ENCODE measurements at places on chromosomes 13 and 19. TPM values are rescaled to one million over a fixed set of nuclear protein-coding genes. Genes with fewer than 3 reads are reported as not detected.

DNA sequence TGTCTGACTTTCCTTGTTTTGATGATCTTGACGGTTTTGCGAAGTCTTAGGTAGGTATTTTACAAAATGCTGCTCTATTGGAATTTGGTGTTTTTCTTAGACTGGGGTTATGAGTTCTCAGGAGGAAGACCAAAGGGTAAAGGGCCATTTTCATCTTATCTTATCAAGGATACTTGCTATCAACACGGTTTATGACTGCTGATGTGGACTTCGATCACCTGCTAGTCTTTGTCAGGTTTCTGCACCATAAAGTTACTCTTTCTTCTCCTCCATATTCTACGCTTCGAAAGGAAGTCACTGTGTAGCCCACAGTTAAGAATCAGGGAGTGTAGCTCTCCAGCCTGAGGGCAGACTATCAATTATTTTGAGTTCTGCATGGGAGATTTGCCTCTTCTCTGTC is 7.4 kb upstream of the CEBPG start:
- H3K27me3 ChIP-seq, result no peaks in the 10 kb centered on the region
- no peak overlapping the region for H3K4me3 ChIP-seq
- no peaks in the 10 kb centered on the region for H3K4me1 ChIP-seq
- H3K36me3 ChIP-seq, result no peaks in the 10 kb centered on the region

DNA sequence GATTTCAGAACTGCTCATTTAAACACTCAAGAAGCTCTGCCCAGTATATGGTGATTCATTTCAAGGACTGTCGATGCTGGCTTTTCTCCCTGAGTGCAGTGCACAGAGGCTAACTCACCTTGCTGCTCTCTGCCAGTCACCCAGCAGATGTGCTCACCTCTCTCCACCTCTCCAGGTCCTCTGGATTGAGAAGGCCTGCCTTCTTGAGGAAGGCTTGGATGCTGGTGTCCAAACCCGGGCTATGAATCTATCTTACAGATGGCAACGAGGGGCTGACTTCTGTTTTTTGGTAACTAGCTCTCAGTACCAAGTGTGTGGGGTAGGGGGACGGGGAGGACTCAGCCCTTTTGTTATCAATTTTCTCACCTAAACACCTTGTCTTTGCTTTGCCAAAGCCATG is 47.6 kb downstream of the TEX29 start:
- no peak for DNase-seq
- no peaks in the 10 kb centered on the region for H3K27me3 ChIP-seq
- H3K27ac ChIP-seq, result no peak overlapping the region
- no peak overlapping the region for H3K4me3 ChIP-seq
- H3K36me3 ChIP-seq, result no peaks in the 10 kb centered on the region

DNA sequence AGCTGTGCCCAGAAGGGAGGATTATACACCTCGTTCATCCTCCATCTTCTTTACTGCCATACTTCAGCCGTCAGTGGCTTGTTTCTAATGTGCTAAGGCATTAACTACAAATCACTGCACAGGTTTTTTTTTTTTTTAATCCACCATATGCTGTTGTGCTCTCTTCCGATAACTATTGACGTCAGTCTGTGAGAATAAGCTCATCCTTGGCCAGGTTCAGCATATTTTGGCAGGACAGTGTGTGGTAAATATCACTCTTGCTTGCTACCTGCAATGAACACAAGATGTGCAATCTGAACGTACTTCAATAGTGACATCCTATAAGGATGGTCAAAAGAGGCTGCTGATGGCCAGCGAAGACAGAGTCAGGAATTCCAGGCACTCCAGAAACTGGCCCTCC is 2030.7 kb upstream of the PCDH20 start:
- no peak overlapping the region for H3K4me3 ChIP-seq
- H3K27me3 ChIP-seq, result no peaks in the 10 kb centered on the region
- no peaks in the 10 kb centered on the region for H3K36me3 ChIP-seq
- H3K27ac ChIP-seq, result no peak overlapping the region
- DNase-seq, result no peak

DNA sequence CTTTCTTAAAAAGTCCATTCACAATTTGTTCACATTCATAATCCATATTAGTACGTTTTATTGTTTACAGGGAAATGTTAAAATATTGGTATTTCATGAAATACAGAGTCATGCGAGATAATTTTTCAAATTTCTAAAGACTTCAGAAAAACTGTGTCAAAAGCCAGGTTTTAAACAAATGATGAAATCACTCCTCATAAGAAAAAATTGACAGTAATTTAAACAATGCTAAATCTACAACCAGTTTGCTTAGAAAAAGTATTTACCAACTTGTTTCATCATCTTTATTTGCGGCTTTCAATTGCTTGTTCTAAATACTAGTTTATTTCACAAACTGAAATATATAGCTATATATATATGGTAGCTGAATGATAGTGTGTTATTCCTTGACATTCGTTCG is 1.2 kb upstream of the NALCN start:
- H3K27ac ChIP-seq, result no peak overlapping the region
- no peak for DNase-seq
- no peaks in the 10 kb centered on the region for H3K36me3 ChIP-seq
- peaks cover 4% of the 10 kb centered on the region for H3K27me3 ChIP-seq

GRCh38 chr19:10245189-10245939 is 6.7 kb upstream of the MRPL4 start:
- DNase-seq, result no peak
- no peak overlapping the region for H3K27ac ChIP-seq
- no peaks in the 10 kb centered on the region for H3K36me3 ChIP-seq

Gene ACER1
- total RNA-seq, result not detected

GRCh38 chr13:52459668-52460067 is 4.4 kb downstream of the CKAP2 start:
- H3K36me3 ChIP-seq, result peaks cover 10% of the 10 kb centered on the region
- no peak overlapping the region for H3K4me3 ChIP-seq

Gene ODAD3
- 0.25 TPM for total RNA-seq

DNA sequence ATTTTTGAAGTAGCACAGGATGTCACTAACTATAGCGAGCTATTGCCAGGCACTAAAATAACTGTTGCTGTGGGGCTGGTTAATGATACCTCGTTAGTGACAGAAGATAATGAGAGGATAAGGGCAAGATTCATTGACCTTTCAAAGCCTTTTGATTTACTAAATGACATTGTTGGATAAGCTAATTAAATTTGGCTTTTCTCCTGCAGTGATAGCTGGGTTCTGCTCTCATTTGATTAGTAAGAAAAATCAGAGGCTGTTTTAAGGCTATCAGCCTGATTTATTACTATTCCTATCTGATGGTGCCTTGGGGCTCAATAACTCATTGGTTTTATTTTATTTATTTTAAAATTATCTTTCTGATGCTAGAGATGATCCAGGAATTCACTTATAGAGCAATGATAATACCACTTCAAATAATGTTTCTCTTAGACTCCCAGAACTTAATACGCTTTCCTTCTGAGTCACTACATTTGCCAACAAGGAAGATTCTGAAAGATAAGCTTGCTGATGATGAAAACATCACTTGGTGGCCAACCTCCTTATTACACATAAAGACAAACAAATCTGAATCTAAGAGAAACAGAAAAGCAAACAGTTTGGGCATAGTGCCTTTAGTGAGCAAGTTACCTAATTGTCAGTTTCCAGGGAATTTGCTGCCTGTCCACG is 501.3 kb upstream of the ARGLU1 start:
- H3K27me3 ChIP-seq, result no peaks in the 10 kb centered on the region
- H3K27ac ChIP-seq, result no peak overlapping the region
- H3K4me3 ChIP-seq, result no peak overlapping the region
- no peaks in the 10 kb centered on the region for H3K36me3 ChIP-seq
- DNase-seq, result no peak

GRCh38 chr13:99993660-99994637 is 12.4 kb downstream of the ZIC2 start:
- no peaks in the 10 kb centered on the region for H3K4me1 ChIP-seq
- H3K36me3 ChIP-seq, result no peaks in the 10 kb centered on the region
- H3K27me3 ChIP-seq, result peaks cover 45% of the 10 kb centered on the region
- no peak for DNase-seq

DNA sequence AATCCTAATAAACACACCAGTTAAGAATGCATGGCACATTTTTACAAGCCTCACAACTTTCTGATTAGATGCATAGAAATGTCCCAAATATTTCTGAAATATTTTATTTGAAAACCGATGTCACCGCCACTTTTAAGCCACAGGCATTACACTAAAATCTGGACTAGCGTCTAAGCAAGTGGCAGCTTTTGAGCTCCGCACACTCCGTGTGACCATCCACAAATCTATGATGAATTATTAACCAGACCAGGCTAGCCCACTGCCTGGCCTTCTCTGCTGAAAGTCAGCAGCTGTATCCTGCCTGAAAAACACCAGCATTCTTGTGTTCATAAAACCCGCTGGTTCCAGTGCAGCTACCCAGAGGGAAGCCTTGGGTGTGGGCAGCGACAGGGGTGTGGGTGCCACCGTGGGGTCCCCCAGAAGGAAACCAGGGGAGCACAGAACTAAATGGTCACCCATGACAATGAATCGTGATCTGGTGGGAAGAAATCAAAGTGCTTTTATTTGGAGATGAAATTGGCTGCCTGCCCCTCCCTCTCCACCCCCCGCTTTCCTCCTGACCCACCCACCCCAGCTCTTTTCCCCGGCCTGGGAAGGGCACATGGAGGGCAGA is 13.8 kb downstream of the RASA3 start:
- peak overlapping the region; percentile 57 for H3K27ac ChIP-seq
- no peak overlapping the region for H3K4me3 ChIP-seq
- DNase-seq, result no peak
- no peaks in the 10 kb centered on the region for H3K36me3 ChIP-seq

DNA sequence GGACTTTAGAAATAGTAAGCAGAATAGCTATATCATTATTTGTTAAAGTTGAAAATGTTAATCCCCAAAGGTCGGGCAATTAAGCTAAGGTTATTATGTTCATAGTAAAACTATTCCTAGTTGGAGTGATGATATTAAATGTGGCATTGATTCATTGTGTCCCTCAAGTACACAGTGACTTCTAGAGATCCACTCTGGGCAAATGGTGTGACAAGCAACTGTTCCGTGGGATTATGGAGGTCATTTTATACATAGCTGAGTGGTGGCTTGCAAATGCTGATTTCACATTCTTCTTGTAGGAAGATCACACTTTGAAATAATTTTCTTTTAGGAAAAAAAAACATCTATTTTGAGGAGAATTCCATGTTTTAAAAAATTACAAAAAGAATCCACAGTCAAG is 317.8 kb downstream of the ATP8A2 start:
- no peak overlapping the region for H3K4me3 ChIP-seq
- H3K4me1 ChIP-seq, result no peaks in the 10 kb centered on the region
- H3K36me3 ChIP-seq, result no peaks in the 10 kb centered on the region
- no peak for DNase-seq

- no peak overlapping the region for H3K27ac ChIP-seq
- no peaks in the 10 kb centered on the region for H3K36me3 ChIP-seq
- H3K27me3 ChIP-seq, result no peaks in the 10 kb centered on the region
- no peaks in the 10 kb centered on the region for H3K4me1 ChIP-seq
These were observed 99.0 kb downstream of the MYO16 start for GRCh38 chr13:108728370-108728769.

Gene B3GLCT
- 2.8 TPM for total RNA-seq

GRCh38 chr19:18317961-18318800 is 4.7 kb downstream of the LSM4 start:
- no peaks in the 10 kb centered on the region for H3K27me3 ChIP-seq
- peaks cover 3% of the 10 kb centered on the region for H3K4me1 ChIP-seq
- no peak overlapping the region for H3K4me3 ChIP-seq
- H3K36me3 ChIP-seq, result no peaks in the 10 kb centered on the region
- peak overlapping the region; percentile 68 for H3K27ac ChIP-seq
- no peak for DNase-seq

Gene KBTBD6
- total RNA-seq, result 4.7 TPM

Gene CACNA1A
- 0.11 TPM for total RNA-seq

DNA sequence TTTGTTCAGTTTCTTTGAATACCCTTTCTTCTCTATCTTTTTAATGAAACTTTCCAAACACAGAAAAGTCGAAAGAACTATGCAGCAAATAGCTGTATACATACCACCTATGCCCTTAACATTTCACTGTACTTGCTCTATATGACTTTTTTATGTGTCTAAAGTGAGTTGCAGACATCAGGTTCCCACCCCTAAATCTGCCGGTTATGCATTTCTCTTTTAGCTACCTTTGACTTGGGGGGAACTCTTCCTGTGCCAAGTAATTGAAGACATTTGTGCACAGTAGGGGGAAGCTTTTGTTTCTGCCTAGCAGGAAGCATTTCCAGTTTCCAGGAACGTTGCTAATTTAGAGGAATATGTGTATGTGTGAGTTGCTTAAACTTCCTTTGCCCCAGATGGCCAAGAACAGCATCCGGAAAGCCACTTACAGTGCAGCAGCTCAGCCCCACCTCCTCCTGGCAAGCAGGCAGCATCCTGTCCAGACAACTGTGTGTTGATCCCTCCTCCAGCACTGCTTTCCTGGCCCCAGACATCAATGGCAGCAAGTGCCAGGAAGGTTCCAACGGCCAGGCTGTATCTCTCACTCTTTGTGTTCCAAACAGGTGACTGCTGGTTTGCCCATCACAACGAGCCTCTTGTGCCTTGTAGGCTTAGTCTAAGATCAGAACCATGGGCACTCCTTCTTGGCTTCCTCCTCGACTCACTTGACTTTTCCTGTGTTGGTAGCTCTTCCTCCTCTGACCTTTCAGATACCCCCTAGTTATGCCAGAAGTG is 14.7 kb upstream of the GRAMD1A start:
- no peak overlapping the region for H3K4me3 ChIP-seq
- H3K27me3 ChIP-seq, result no peaks in the 10 kb centered on the region
- no peak overlapping the region for H3K27ac ChIP-seq
- DNase-seq, result peak; percentile 80
- H3K4me1 ChIP-seq, result peaks cover 8% of the 10 kb centered on the region

- H3K36me3 ChIP-seq, result no peaks in the 10 kb centered on the region
- no peak overlapping the region for H3K27ac ChIP-seq
- no peak for DNase-seq
These were observed 342.7 kb downstream of the ENOX1 start for GRCh38 chr13:43444081-43444480.

Gene LRRC25
- total RNA-seq, result 1.9 TPM

GRCh38 chr13:46743191-46743590 is 53.8 kb downstream of the ESD start:
- H3K27me3 ChIP-seq, result no peaks in the 10 kb centered on the region
- H3K4me1 ChIP-seq, result no peaks in the 10 kb centered on the region
- H3K4me3 ChIP-seq, result no peak overlapping the region
- DNase-seq, result no peak

DNA sequence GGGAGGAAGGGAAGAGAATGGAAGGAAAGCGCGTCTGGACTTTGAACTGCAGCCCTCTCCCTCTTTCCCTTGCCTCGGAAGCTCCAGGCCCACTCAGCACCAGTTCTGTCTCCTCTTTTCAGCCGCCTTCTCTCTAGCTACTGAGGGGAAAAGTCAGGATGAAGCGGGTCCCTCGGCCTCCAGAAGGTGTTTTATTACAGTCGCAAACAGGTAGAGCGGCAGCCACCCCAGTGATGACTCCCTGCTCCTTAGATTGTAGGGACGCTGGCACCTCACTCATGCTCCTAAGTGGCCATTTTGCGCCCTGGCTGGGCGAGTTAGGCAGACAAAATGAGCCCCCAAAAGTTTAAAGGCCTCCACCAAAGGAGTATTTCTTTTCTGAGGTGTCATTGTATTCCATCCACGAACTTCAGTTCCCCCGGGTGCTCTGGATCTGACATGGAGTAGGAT is 954 bp upstream of the STK24 start:
- no peaks in the 10 kb centered on the region for H3K27me3 ChIP-seq
- H3K27ac ChIP-seq, result peak overlapping the region; percentile 81
- H3K36me3 ChIP-seq, result no peaks in the 10 kb centered on the region
- no peak for DNase-seq

GRCh38 chr13:110374431-110375370 is 67.6 kb downstream of the COL4A2 start:
- H3K27ac ChIP-seq, result no peak overlapping the region
- no peaks in the 10 kb centered on the region for H3K4me1 ChIP-seq
- DNase-seq, result no peak
- no peaks in the 10 kb centered on the region for H3K36me3 ChIP-seq

GRCh38 chr13:83819611-83820010 is 62.7 kb downstream of the SLITRK1 start:
- no peak for DNase-seq
- H3K27me3 ChIP-seq, result no peaks in the 10 kb centered on the region
- H3K27ac ChIP-seq, result no peak overlapping the region
- no peaks in the 10 kb centered on the region for H3K4me1 ChIP-seq

Data from right lobe of liver (tissue), 6 donors.